Chondrocyte (in vitro differentiated cells): ENCODE measurements at places on chromosomes 1 and 21.

GRCh38 chr1:121516234-121516967 lies 331.6 kb downstream of the SRGAP2C start:
- peaks cover 2% of the 10 kb centered on the region for H3K27me3 ChIP-seq
- DNase-seq = no peak
- H3K4me1 ChIP-seq = peaks cover 8% of the 10 kb centered on the region
- H3K4me3 ChIP-seq = no peak overlapping the region
- H3K27ac ChIP-seq = no peak overlapping the region
- H3K36me3 ChIP-seq = no peaks in the 10 kb centered on the region

GRCh38 chr1:51607681-51608095 lies 9.2 kb upstream of the OSBPL9 start:
- no peaks in the 10 kb centered on the region for H3K27me3 ChIP-seq
- no peak overlapping the region for H3K4me3 ChIP-seq
- peaks cover 30% of the 10 kb centered on the region for H3K4me1 ChIP-seq
- H3K36me3 ChIP-seq = no peaks in the 10 kb centered on the region
- no peak for DNase-seq

- DNase-seq = no peak
- H3K4me1 ChIP-seq = no peaks in the 10 kb centered on the region
- no peaks in the 10 kb centered on the region for H3K36me3 ChIP-seq
- no peak overlapping the region for H3K4me3 ChIP-seq
- H3K27ac ChIP-seq = no peak overlapping the region
- peaks cover 30% of the 10 kb centered on the region for H3K27me3 ChIP-seq
These were observed 1.1 kb upstream of the S100A9 start for GRCh38 chr1:153356392-153357075.

DNA sequence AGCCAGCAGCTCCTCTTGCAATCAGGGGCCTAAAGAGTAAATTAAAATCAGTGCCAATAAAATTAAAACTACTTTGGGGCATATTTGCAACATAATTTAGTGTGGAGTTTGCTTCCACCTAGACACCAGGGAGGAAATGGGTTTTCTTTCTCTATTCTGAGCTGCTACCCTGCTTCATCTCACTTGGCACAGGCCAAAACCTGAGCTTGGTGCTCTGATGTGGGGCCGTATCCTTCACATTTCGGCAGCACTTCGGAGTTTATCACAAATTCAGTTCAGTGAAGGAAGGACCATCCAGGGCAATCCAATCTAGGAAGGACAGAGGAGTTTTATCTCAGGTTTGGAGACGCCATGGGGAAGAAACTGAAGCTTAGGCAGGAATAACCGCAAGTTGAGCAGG lies 123.6 kb upstream of the SPATA6 start:
- DNase-seq = no peak
- no peak overlapping the region for H3K4me3 ChIP-seq
- peaks cover 4% of the 10 kb centered on the region for H3K27me3 ChIP-seq
- H3K36me3 ChIP-seq = no peaks in the 10 kb centered on the region
- H3K4me1 ChIP-seq = peaks cover 8% of the 10 kb centered on the region

DNA sequence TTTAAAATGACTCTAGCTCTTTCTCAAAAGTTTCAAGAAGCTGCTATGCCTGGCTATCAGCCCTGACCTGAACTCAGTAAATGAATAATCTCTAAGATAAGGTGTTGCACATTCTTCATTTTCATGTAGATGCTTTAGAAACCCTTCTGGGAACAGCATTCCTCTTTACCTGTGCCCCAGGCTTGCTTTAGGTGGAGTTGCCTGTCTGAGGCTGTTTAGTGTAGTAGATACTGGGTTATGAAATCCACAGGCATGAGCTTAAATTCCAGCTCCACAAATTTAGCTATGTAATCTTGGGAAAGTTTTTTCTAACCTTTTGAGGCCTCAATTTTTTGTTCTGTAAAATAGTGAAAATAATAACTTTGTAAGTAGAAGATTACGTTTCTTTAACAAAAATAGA lies 41.6 kb downstream of the ATP6V1G3 start:
- H3K27me3 ChIP-seq = no peaks in the 10 kb centered on the region
- peaks cover 50% of the 10 kb centered on the region for H3K4me1 ChIP-seq
- H3K4me3 ChIP-seq = no peak overlapping the region
- no peaks in the 10 kb centered on the region for H3K36me3 ChIP-seq

GRCh38 chr1:46983830-46984586 lies 39.5 kb upstream of the CYP4X1 start:
- DNase-seq = peak; percentile 25
- no peak overlapping the region for H3K27ac ChIP-seq
- no peak overlapping the region for H3K4me3 ChIP-seq

DNA sequence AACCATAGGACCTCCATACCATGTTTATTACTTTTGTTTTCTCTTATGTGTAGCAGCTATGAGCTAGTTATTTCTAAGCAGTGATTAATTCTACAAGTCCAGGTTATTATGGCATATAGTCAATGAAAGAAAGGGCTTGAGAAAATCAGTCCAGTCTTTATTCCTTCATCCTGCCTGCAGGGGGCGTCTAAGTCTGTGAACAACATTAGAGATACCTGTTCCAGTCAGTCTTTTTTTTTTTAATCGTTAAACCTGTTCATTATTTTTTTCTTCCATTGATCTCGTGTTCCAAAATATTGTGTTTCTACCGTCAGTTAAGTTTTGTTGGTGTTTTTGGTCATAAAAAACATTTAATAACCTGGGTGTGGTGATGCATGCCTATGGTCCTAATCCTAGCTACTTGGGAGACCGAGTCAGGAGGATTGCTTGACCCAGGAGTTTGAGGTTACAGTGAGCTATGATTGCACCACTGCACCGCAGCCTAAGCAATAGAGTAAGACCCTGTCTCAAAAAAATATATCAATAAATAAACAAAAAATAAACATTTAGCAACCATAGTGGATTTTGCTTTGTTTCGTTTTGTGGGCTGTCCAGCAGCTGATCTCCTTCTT lies 29.4 kb upstream of the CD2 start:
- DNase-seq = no peak
- H3K36me3 ChIP-seq = no peaks in the 10 kb centered on the region
- no peaks in the 10 kb centered on the region for H3K4me1 ChIP-seq
- no peak overlapping the region for H3K4me3 ChIP-seq

DNA sequence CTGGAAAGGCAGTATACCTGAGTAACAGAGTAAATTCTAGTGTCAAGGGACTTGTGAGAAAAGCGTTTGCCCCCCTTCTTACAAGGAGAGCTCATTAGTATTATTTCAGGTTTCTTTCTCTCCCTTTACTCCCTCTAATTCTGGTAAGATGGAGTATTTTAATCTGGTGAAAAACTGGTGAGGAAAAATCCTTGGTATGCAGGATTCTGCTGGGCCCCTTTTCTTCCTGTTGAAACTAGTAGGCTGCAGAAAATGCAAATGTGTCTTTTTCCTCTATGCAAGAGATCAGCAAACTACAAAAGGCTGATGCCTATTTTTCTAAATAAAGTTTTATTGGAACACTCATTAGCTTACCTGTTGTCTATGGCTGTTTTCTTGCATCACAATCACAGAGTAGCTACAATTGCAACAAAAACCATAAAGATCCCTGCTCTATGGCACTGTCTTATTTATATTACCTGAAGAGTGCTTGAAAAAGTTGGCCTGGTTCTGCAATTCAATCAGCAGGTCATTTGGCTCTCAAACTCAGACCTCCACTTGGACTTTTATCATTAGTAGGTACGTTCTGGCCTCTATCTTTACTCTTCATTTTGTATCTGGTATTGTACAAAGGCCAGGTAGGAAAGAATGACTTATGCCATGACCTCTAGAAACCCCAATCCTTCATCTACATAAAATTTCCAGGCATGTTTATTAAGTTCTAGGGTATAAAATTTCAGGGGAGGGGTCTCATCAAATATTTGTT lies 109.6 kb downstream of the AKT3 start:
- peaks cover 42% of the 10 kb centered on the region for H3K4me1 ChIP-seq
- peaks cover 3% of the 10 kb centered on the region for H3K36me3 ChIP-seq
- DNase-seq = no peak
- no peak overlapping the region for H3K4me3 ChIP-seq
